NCI-H187 (cell line): ENCODE measurements at places on chromosomes 13 and 19.

DNA sequence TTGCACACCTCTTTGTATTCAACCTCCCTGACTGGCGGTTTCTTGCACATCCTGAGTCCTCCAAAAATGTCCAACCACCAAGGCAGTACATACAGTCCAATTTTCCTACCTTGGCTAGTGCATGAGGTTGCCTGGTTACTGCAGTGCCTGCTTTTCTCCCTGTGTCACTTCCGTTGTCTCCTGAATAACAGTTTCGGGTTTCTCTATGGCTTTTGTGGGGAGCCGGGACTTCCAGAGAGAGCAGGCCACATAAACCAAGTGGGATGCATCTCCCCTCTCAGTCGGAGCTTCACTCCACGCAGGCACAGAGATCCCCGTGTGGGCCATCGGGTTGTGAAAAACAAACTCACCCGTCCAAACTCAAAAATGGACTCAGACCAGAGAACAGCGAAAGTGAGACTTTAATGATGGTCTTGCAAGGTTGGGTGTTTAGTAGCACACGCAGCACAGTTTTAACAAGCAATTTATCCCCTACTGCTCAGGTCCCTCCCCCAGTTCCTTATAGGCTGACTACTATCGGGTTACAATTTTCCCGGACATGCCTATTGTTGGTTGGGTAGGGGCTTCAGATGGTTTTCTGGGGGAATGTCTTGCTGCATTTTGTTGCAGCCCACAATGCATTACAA lies 173.1 kb downstream of the POU4F1 start:
- DNase-seq, result no peak

GRCh38 chr19:29484876-29485275 lies 40.9 kb upstream of the VSTM2B start:
- no peak for DNase-seq

GRCh38 chr13:96728463-96728862 lies 265.8 kb downstream of the OXGR1 start:
- no peak for DNase-seq

GRCh38 chr19:8988204-8988603 lies 22.0 kb downstream of the MUC16 start:
- DNase-seq, result no peak

GRCh38 chr13:86710896-86711295 lies 911.7 kb upstream of the SLITRK6 start:
- no peak for DNase-seq

- no peak for DNase-seq
Observed at GRCh38 chr13:20404488-20405222, 121.0 kb downstream of the CRYL1 start.

DNA sequence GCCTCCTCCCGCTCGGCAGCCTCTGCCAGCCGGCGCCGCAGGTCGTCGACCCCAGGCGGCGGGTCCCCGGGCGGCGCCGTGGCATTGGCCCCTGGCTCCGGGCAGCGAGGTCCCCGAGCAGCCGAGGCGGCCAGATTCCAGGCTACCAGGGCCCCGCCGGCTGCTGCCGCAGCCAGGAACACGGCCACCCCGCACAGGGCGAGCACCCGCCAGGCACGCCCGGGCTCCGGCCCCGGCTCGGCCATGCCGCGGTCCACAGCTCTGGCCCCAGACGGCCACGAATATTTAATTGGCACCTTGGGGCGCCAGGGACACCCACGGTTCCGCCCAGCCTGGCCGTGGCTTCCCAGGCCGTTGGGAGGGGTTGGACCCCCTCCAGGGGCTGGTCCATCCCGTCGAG lies at the start of gene CCDC194:
Gene CCDC194 (minus strand): TSS at position 283 of the 400 bp plus-strand sequence. CDS start 38 bp downstream, at position 245.
- no peak for DNase-seq

GRCh38 chr19:12833738-12834565 lies 427 bp downstream of the RTBDN start:
- DNase-seq, result no peak
